Colonic mucosa (tissue), 4 donors: ENCODE measurements at places on chromosomes 7 and 10. TPM values are rescaled to one million over a fixed set of nuclear protein-coding genes. Genes with fewer than 3 reads are reported as not detected.

MSMB gene
- total RNA-seq, result not detected

CUZD1 gene
- 3.6 TPM for total RNA-seq

FAM25G gene
- total RNA-seq, result 0.98 TPM

CTBP2 gene
- total RNA-seq, result 106 TPM

HNRNPF gene
- total RNA-seq, result 250 TPM

ADAM22 gene
- 2.8 TPM for total RNA-seq

PNLIPRP3 gene
- total RNA-seq, result not detected

PGAM2 gene
- 0.29 TPM for total RNA-seq

PLPP4 gene
- total RNA-seq, result 0.61 TPM

DNMBP gene
- total RNA-seq, result 38.4 TPM

ZPBP gene
- total RNA-seq, result not detected

KMT2C gene
- total RNA-seq, result 70.9 TPM

CLRN3 gene
- total RNA-seq, result 110 TPM

ZNF727 gene
- 0.69 TPM for total RNA-seq

PRSS37 gene
- not detected for total RNA-seq

EFCAB10 gene
- not detected for total RNA-seq

IFIT5 gene
- total RNA-seq, result 7.5 TPM

CYP26C1 gene
- not detected for total RNA-seq

OPN1SW gene
- total RNA-seq, result not detected

LRRD1 gene
- total RNA-seq, result not detected

SFRP5 gene
- total RNA-seq, result 0.57 TPM

HECW1 gene
- total RNA-seq, result 0.35 TPM

CCDC186 gene
- total RNA-seq, result 31.2 TPM

C10orf88 gene
- total RNA-seq, result 6.3 TPM

SRRM3 gene
- total RNA-seq, result 0.64 TPM

CPN1 gene
- total RNA-seq, result not detected

VWC2 gene
- 0.10 TPM for total RNA-seq

CCDC201 gene
- total RNA-seq, result not detected
